NCI-H1694 (cell line): ENCODE measurements at places on chromosomes 7 and 10.
A peak's percentile ranks its signal among the peaks of the same experiment; 100 is the strongest.

DNA sequence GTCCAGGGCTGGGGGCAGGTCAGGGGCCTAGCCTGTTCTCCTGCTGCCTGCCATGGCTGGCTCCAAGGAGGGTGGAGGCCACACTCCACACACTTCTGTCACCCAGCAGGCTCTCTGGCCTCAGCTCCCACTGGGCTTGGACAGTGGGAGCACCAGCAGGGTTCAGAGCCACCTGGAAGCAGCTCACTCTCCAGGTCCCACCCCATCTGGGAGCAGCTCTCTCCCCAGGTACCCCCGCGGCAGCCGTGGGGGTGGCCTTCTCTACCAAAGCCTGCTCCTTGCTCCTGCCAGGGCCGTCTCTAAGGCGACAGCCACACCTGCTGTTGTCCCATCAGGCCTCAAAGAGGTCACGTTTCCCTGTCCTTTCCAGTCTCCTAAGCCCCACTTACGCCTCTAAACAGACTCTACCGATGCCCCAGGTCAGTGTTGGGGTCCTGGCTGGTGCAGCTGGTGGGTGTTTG lies 142.5 kb upstream of the RET start:
- no peak for DNase-seq

- no peak for DNase-seq
These were observed 271.7 kb upstream of the C7orf33 start for GRCh38 chr7:148318838-148319237.

GRCh38 chr7:36299823-36300341 lies 89.8 kb upstream of the ANLN start:
- DNase-seq = no peak

- no peak for DNase-seq
These were observed 42.0 kb downstream of the ZNF467 start for GRCh38 chr7:149731207-149731955.

DNA sequence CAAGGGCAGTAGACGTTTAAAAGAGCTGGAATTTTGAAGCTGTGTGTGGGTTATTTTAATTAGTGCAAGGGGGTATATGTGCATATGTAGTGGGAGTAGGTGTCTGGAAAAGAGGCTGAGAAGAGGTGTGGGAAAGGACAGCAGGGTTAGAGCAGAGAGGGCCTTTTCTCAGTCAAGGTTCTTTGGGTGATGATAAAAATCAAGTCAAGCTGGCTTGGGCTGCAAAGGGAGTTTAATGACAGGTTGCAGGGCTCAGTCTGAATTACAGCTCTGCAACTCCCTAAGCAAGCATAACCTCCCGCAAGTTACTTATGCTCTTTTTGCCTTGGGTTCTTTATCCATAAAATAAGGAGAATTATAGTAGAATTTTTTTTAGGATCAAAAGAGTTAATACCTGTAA lies 83.5 kb downstream of the RELN start:
- no peak for DNase-seq

GRCh38 chr7:114130866-114131265 lies 212.1 kb upstream of the PPP1R3A start:
- no peak for DNase-seq

GRCh38 chr10:15295537-15296325 lies 75.4 kb downstream of the FAM171A1 start:
- no peak for DNase-seq

DNA sequence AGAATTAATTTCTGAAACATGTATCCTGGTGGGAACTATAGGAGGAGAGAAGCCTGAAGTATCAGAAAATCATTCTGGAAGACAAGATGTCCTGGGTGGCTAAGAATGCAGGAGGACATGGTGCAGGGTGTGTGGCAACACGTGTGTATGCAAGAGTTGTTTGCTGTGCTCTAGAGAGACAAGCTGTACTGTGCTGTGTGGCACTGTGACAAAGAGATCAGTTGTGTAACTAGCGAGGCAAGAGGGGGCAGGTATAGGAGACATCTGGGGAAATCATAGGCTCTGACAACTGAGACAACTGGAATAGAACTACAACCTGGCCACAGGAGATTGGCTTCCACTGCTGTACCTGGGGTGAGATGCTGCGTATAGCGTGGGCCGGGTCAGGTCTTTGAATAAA lies 9.3 kb downstream of the ITGA8 start:
- no peak for DNase-seq

DNA sequence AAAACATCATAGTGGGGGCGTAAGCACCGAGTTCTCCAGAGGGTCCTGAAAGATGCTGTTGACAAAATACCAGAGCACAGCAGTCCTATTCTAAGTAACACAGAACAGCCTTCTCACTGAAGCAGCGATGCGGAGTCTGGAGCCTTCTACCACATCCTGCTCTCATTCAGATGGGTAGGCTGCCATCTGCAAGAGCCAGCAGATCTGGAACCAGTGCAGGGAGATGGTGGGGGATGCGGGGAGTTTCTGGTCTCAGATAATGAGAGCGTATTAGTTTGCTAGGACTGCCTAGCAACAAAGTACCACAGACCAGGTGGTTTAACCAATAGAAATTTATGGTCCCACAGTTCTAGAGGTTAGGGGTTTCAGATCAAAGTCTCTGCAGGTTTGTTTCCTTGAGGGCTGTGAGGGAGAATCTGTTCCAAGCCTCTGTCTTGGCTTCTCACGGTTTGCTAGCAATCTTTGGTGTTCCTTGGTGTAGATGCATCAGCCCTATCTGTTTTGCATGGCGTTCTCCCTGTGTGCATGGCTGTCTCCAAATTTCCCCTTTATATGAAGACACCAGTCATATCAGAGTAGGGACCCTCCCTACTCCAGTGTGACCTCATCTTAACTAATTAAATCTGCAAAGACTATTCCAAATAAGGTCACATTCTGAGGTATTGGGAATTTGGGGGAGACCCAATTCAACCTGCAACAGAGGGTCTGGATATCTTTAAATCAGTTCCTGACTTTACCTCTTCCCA lies 52.0 kb upstream of the STEAP1B start:
- DNase-seq = no peak

DNA sequence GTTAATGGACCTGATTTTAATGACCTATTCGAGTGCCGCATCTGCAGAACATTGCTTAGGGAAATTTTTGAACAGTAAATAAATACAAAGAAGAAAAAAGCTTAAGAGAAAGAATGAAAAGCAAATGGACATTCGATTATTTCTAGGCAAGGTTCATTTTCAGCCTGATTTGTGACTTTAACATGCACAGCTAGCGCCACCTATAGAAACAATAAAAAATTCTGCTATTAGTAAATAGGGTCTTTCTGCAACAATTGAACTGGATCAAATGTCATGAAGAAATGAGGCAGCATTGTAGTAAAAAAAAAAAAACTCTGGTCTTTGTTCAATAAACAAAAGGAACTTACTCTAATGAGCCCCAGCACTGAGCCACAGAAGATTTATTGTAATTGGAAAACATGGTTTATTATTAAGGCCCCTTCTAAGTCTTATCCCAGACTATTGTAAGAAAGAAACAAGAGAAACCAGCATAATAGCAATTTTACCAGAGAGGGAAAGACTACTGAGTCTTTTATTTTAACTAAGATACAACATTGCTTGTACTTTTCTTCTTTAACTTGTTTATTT lies 41.4 kb upstream of the GHITM start:
- peak; percentile 38 for DNase-seq

DNA sequence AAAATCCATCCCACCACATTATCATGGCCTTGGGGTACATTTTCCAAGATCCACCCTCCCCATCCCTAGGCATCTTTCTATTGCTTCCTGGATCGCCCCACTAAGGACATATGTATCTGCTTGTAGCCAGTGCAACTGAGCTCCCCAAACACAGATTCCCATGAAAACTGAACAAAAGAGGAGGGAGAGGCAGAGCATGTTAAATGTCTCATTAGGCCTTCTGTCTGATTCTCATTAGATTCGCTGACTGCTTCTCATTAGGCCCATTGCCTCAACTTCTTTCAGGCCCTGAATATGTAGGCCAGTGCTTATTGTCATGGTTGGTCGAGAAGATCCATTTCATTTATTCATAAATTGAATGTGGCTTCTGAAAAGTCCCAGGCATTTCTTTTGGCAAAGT lies 698.9 kb downstream of the INHBA start:
- DNase-seq = no peak

DNA sequence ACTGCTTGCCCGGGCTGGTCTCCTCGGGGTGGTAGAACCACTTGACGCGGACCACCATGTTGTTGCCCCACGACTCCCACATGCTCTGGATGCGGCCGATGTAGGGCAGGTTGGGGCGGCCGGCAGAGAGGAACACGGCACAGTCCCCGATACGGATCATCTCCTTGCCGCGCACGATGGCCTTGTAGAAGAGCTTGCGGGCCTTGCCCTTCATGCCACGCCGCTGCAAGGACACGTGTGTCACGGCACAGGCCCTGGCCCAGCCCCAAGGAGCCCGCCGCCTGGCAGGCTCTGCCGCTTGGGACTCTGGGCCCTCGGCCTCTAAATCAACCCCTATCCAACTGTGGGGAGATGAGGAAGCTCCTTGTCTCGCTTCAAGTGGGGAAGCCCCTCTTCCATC lies 26.4 kb downstream of the SLC29A4 start:
- DNase-seq = no peak

GRCh38 chr10:44195112-44196007 lies 189.5 kb downstream of the CXCL12 start:
- DNase-seq = no peak

- DNase-seq = no peak
These were observed 29.3 kb upstream of the TMEM168 start for GRCh38 chr7:112819536-112819935.
